Muscle of leg (tissue), 16 donors: ENCODE measurements at places on chromosomes 7 and 10.

GRCh38 chr10:119444866-119445265, 97.7 kb downstream of the RGS10 start:
- peak; percentile 56 for DNase-seq

GRCh38 chr10:14240253-14241189, 90.2 kb downstream of the FRMD4A start:
- peak; percentile 26 for DNase-seq

DNA sequence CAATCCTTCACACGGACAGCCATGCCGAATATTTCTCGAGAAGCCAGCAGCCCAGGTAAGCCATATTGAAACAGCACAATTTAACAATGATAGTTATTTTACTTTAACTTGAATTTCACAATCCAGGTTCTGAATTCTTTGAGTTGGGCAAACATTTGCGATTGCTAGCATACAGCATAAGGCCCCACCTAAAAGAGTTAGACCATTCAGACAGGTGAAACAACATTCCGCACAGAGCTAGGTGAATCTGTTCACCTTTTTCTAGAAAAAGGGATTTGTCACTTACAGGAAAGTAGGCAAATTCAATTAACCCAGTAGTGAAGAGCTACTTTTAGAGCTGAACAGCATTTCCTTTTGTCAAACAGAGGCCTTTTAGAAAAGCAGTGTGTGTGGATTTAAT, 45.3 kb downstream of the CREB3L2 start:
- no peak for DNase-seq

- peak; percentile 72 for DNase-seq
Measured at GRCh38 chr7:140640060-140640637, 464 bp downstream of the DENND2A start.

- peak; percentile 7 for DNase-seq
Measured at GRCh38 chr10:55628260-55628701, 732.8 kb downstream of the ZWINT start.

- no peak for DNase-seq
Measured at GRCh38 chr7:50336894-50337703, 32.6 kb downstream of the IKZF1 start.

- no peak for DNase-seq
Measured at GRCh38 chr7:149097088-149097487, 6.6 kb upstream of the ZNF786 start.

DNA sequence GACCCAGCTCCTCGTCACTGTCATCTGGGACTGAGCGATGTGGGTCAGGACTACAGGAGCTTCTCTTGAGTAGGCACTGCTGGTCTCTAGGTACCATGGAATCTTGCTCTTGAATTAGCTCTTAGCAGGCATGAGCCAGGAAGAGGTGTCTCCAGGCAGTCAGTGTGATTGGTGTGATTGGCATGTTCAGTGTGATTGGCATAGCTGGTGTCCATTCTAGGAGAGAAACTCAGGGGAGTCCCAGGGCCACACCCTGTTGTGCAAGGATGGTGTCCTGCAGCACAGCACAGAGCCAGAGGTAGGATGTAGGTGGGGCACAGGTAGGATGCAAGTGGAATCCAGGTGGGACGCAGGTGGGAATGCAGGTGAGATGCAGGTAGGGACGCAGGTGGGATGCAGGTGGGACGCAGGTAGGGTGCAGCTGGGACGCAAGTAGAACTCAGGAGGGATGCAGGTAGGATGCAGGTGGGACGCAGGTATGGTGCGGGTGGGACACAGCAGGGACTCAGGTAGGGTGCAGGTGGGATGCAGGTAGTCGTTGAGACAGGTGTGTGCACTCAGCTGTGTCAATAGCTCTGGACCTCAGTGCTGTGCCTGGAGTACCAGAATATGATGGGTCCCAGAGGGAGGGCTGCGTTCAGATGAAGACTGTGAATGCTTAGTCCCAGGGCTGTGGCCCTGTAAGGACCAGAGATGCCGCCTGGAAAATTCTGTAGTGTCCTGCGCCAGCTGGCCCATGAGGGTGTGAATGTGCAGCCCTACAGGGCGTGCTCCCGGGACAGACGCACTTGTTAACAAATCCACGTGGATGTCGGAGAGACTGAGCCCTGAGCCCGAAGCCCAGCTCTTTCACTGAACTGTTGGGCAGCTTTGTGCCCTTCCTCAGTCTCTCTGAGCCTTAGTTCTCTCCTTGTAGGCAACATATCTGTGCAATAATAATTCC, 248.2 kb upstream of the PITRM1 start:
- DNase-seq: no peak

DNA sequence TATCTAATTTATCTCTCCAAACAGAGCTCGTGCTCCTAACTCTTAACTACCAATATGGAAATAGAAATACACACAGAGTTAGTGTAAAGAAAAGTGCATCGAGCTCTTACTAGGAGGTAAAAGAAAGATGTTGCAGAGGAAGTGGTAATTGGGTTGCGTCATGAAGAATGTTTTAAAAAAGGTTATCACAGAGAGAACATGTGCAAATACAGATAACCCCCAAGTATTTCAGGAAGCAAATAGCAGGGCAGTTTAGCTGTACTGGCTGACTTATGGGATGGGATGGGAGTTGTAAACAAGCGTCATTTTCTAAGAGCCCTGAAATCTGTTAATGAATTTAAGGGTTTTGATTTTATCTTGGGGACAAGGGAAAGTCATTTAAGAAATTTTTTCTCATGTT, 153.9 kb downstream of the AGMO start:
- no peak for DNase-seq

- DNase-seq: no peak
Measured at GRCh38 chr10:4576206-4576605, 249.8 kb upstream of the AKR1E2 start.

GRCh38 chr10:43943119-43943817, 294.6 kb upstream of the ZNF32 start:
- no peak for DNase-seq

- DNase-seq: no peak
Measured at GRCh38 chr10:37379991-37380390, 254.6 kb downstream of the ANKRD30A start.

- peak; percentile 23 for DNase-seq
Measured at GRCh38 chr7:98250789-98251188, 1.2 kb downstream of the TECPR1 start.

GRCh38 chr10:13654118-13654830, 67.5 kb downstream of the PRPF18 start:
- DNase-seq: no peak

GRCh38 chr10:124624466-124624865, 119.7 kb downstream of the FAM53B start:
- DNase-seq: peak; percentile 52

GRCh38 chr7:93923296-93923695, 1.8 kb downstream of the GNG11 start:
- peak; percentile 96 for DNase-seq

DNA sequence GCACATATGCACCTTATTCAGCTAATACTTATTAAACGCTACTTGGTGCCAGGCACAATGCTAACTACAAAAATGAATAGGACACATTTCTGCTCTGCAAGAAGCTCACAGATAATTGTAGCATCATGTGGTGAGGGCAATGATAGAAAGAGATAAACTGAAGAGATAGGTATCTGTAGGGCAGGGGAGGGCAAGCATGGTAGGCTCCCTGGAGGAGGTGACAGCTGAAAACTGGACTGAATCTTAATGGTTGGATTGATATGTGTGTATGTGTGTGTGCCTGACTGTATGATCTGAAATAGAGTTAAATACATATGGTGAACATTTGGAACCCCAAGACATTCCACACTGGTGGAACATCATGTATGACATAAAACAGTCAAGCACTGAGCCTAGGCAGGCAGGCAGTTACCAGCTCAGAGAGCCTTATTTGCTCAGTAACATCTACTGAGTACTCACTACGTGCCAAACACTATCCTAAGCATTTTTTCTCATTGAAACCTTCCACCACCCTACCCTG, 4.8 kb upstream of the CEP55 start:
- no peak for DNase-seq

- DNase-seq: no peak
Measured at GRCh38 chr7:151729521-151729921, 147.4 kb downstream of the PRKAG2 start.

- DNase-seq: peak; percentile 5
Measured at GRCh38 chr7:99752356-99752755, 17.4 kb upstream of the CYP3A7 start.

GRCh38 chr10:115029452-115030375, 63.5 kb upstream of the ATRNL1 start:
- no peak for DNase-seq

- DNase-seq: no peak
Measured at GRCh38 chr10:99484626-99485581, 47.8 kb upstream of the NKX2-3 start.

DNA sequence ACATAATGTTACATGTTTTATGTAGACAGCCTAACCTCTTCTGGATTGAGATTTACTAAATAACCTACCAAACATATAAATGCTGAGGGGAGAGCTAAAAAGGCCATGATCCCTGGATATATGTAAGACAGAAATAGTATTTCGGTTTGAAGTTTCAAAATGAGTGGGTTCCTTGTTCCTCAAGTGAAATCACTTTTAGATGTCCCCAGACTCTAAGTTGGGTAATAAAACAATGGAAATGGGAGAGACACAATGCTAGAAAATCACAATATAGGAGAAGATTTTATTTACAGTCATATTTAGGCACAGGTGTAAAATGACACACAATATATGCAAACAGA, 56.5 kb downstream of the SHTN1 start:
- peak; percentile 32 for DNase-seq

- no peak for DNase-seq
Measured at GRCh38 chr7:27442455-27442854, 199.9 kb downstream of the EVX1 start.

- no peak for DNase-seq
Measured at GRCh38 chr10:52077814-52078213, 236.3 kb upstream of the DKK1 start.

DNA sequence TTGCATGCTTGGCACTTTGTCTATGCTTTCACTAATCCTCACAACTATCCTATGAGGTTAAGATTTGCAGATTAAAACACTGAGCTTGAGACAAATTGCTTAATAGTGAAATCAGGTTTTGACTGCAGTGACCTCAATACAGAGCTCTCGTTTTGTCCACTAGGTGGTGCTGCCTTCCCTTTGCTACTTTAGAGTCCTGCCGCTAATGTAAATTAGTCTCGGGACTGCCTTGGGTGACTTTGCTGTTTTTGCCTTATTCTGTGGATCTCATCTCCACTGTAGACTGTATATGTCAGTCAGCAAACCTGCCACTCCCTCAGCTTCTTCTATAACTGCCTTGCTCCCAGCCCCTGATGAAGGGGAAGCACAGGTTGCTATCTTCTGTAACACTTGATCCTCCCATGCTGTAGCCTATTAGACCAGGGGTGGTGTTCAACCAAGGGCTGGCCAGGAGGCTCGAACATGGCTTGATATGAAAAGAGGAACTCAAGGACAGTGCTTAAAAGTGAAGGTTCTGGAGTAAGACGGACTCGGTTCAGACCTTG, 26.0 kb downstream of the ASB4 start:
- peak; percentile 86 for DNase-seq

DNA sequence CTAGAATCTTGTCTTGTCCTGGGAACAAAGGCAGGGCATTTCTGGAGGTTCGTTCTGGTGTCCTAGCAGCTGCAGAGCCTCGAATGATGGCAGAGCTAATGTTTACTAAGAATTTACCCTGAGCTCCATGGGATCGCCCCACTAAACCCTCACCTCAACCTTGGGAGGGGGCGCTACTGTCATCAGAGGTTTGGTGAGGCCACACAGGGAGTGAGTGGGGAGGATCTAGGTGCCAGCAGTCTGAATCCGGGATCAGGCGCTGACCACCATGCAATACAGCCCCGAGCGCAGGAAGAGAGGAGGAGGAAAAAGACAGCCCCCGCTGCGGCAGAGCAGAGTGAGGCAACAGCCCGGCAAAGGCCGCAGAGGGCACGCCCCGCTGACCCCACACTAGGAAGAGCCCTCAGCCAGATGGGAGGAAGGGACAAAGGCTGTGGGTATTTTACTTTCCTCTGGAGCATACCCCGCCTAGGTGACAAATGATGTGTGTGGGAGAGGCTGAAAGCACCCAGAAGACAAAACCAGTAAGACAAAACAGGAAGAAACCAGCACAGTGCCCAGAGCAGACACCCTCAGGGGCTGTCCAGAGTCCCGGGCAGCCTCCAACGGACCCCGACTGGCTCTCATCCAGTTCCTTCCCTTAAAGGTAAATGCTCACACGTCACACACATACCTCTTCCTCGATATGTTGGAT, 103.5 kb downstream of the FAM53B start:
- DNase-seq: no peak

GRCh38 chr7:143487566-143487965, 9.9 kb downstream of the TAS2R41 start:
- DNase-seq: peak; percentile 88

DNA sequence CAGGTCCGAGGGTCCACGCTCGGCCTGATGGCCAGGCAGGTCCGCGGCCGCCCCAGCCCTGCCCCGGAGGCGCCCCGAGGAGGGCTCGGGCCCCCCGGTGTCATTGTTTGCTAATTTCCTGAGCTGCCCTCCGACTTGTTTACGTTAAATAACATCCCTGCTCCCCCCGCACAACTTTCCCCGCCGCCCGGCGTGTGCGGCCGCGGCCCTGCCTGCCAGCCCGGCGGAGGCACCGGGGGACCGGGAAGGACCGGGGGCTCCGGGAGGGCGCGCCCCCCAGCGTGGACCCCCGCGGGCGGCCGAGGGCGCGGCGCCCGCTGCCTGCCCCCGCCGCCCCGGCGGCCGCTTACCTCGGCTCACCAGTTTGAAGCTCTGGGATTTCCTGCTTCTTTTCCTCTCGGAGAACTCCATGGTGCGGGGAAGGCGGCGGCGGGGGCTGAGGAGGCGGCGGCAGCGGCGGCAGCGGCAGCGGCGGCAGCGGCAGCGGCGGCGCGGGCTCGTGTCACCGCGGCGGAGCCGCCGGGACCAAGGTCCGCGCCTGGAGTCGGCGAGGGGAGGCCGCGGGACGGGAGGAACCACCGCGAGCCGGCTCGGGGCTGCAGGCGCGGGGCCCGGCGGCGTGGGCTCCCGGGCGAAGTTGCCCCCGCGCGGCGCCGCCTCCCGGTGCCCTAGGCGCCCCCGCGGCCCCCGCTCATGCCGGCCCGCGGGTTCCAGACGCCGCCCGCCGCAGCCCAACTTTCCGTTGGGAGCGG, 515 bp downstream of the BEND7 start:
- peak; percentile 30 for DNase-seq

- no peak for DNase-seq
Measured at GRCh38 chr7:149873970-149874643, 338 bp downstream of the ATP6V0E2 start.

- DNase-seq: peak; percentile 44
Measured at GRCh38 chr10:71344993-71345480, 26.0 kb downstream of the SLC29A3 start.

GRCh38 chr10:59954296-59954695, 47.9 kb upstream of the CCDC6 start:
- no peak for DNase-seq
